Panc1 (cell line): ENCODE measurements at places on chromosomes 1 and 21.

- no peak for DNase-seq
Observed at GRCh38 chr1:101613546-101613945, 376.7 kb downstream of the S1PR1 start.

GRCh38 chr1:204268101-204268500 lies 54.3 kb upstream of the GOLT1A start:
- no peak for DNase-seq

DNA sequence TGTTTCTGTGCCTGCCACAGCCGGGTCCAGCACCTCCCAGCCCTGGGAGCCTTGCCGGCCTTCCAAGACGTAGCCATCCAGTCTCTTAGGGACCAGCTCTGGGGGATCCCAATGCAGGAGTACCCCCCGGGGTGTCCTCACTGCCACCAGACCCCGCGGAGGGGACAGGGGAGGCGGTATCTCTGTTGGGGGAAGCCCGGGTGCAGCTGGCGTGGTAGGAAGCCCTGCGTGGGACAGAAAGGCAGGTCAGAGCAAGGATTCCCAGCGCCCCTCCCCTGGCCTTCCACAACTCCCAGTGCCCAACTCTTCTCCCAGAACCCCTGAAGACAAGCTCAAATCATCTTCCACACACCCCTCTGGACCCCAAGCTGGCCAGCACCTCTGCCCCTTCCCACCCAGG lies 4.9 kb upstream of the TAGLN2 start:
- DNase-seq, result no peak

DNA sequence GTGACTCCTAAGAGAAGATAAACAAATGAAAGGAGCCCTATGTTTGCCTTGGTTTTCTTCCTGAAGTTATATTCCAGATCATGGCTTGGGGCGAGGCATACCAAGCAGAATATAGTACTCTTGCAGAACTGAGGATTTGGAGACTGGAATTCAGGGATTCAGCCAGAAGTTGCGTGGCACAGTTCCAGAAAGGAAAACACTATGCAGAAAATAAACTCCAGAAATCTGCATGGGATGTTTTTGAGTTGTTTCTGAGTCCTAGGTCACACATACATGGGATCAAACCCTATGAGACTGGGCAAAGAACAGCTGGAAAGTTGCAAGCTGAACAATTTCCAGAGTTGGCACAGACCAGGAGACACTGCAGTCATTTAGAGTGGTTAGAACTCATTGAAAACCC lies 42.9 kb upstream of the IFFO2 start:
- DNase-seq, result no peak

GRCh38 chr1:33902486-33903209 lies 38.8 kb downstream of the HMGB4 start:
- no peak for DNase-seq

GRCh38 chr1:5733596-5733995 lies 258.6 kb downstream of the NPHP4 start:
- DNase-seq, result no peak

DNA sequence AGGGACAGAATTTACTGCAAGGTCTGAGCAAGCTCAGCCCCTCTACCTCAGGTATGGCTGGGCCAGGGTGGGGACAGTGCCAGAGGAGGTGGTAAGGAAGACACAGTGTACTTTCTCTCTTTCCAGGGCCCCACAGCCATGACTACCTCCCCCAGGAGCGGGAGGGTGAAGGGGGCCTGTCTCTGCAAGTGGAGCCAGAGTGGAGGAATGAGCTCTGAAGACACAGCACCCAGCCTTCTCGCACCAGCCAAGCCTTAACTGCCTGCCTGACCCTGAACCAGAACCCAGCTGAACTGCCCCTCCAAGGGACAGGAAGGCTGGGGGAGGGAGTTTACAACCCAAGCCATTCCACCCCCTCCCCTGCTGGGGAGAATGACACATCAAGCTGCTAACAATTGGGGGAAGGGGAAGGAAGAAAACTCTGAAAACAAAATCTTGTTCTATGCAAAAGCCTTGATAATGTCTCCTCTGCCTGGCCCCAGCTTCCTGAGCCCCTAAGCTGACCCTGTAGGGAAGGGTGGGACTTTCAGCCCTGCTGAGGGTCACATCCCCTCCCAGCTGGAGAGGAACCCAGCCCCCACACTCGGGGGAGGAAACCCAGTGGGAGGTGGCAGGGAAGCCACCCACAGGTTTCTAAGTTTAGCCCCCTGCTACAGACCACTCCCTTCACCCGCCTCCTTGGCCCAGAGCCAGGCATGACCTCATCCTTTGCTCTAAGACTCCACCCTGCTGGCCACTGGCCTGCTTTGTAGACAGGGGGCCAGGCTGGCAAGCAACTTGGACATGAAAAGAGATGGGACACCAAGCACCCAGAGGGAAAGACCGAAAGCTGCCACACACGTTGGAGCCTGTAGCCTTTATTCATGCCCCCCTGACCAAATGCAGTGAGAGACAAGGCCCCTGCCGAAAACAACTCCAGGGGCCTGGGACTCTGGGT lies 6.4 kb downstream of the RHOC start:
- peak; percentile 76 for DNase-seq

- no peak for DNase-seq
Observed at GRCh38 chr21:46216132-46216747, 12.3 kb downstream of the LSS start.

DNA sequence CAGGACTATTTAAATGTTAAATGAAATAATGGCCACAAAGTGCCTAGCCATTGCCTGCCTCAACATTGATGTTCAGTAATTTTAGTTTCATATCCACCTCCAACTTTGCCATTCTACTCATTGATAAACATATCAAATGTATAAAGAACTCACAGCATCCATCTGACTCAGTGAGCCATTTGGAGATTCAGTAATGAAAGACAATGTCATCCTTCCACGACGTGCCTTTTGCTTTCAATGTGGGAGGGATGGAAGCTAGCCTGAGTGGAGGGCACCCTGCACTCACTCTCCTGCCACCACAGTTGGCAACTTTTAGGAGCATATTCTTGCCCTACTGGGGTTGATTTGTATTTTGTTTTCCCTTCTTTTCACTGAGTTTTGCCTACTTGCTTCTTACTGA lies 151.5 kb downstream of the GLUL start:
- no peak for DNase-seq

DNA sequence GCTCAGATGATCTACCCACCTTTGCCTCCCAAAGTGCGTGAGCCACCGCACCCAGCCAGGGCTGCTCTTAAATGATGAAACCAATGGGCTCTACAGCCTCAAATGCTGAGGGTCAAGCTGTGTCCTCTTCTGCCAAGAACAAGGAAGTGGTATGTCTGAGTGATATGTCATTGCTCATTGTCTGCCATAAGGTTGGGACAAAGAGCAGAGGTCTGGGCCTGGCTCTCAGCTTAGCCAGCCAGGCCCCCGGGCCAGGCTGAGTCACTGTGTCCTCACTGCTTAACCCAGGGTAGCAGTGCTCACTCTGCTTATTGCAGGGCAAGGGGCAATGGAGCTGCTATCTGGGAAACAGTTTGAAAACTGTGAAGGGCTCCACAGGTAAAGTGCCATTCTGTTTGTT lies 8.3 kb upstream of the ETS2 start:
- DNase-seq, result no peak

- no peak for DNase-seq
Observed at GRCh38 chr1:66532798-66533783, 862 bp upstream of the SGIP1 start.

- DNase-seq, result no peak
Observed at GRCh38 chr1:226682871-226683814, 55.9 kb downstream of the ITPKB start.

GRCh38 chr1:227190321-227190720 lies 128.0 kb downstream of the CDC42BPA start:
- no peak for DNase-seq

DNA sequence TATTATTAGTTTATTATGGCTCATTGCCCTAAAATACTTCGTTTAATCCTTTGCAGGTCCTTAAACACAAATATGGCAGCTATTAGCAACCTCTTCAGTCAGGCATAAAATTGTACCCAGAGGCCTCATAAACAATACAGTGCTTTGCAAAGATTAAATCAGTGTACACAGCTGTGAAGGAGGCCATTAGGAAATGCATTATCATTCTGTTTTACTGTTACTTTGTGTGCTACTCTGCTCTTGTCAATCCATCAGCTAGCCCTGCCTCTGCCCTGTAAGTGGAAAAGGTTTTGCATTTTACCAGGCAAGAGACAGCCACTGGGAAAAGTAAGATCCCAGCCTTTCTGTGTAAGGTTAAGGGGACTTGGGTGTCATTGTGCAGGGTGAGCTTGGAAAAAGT lies 415.7 kb upstream of the DAB1 start:
- DNase-seq, result no peak
